Fibroblast of skin of scalp (primary cell): ENCODE measurements at places on chromosomes 1 and 21.

DNA sequence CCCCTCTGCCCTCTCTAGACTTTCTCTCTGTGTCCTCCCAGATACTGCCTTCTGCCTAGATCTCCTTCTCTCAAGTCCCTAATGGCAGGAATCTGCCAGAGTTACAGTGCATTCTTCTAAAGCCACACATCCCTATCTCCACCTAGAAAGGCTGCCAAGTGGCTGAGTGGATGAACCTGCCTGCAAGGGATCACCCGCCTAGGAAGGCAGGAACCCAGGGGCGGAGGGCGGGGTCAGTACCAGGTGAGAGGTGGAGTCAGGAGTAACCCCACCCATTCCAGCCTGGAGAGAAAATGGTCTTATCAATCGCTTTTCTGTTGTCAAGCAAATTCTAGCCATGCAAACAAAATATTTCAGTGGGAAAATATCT, 60.8 kb downstream of the BCAR3 start:
- no peak for DNase-seq

GRCh38 chr21:32861866-32862265, 90.3 kb upstream of the PAXBP1 start:
- DNase-seq: peak; percentile 8

- DNase-seq: no peak
Observed at GRCh38 chr1:2375246-2375922, 16.0 kb downstream of the MORN1 start.

GRCh38 chr1:29756085-29756484, 519.8 kb downstream of the PTPRU start:
- DNase-seq: no peak
